ENCODE measurements at places on chromosomes 3 and 15.

- DNase-seq = no peak
Measured at GRCh38 chr3:32138545-32139104, 32.2 kb downstream of the GPD1L start.

- DNase-seq = no peak
Measured at GRCh38 chr3:69791106-69791505, 51.8 kb downstream of the MITF start.

DNA sequence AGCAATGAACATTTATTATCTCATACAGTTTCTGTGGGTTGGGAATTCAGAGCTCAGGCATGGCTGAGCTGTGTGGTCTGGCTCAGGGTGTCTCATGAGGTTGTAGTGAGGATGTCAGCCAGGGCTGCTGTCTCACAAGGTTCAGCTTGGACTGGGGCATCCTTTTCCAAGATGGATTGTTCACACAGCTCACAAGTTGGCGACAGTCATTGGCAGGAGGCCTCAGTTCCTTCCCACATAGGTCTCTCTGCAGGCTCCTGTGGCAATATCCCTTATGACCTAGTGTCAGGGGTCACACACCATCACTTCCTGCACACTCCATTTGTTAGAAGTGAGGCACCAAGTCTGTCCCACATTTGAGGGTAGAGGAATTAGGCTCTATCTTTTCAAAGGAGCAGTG is 56.0 kb downstream of the RPLP1 start:
- DNase-seq = peak; percentile 22

GRCh38 chr3:172087602-172088580 is 48.5 kb downstream of the FNDC3B start:
- no peak for DNase-seq

DNA sequence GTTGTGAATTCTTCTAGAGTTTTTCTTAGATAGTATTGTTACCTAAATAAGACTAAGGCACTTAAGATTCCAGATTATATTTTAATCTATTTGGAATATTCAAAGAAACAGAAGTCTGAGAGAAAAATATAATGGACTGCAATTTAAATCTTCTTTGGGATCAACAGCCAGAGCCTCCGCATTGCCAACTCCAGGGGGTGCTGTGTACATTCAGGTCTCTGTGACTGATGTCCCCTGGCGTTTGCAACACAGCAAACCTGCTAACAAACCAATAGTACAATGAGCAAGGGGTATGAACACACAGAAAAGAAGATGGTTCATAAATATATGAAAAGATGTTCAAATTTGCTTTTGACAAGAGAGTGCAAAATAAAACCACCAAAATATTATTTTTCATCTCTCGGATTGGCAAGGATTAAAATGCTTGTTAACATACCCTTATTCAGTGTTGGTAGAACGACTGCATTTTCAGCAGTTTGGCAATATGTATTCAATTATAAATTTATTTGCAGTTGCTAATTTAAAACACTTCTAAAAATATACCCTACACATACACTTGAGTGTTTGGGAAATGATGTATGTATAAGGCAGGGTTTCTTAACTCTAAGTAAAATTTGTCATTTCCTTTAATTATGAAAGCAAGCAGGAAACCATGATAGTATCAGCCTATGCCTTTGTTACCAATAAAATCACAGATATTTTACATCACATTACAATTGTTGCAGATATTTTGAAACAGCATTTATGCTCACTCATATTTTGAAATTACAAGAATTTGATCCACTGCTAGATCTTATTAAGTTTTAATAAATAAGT is 16.1 kb upstream of the TM4SF1 start:
- DNase-seq = peak; percentile 84

DNA sequence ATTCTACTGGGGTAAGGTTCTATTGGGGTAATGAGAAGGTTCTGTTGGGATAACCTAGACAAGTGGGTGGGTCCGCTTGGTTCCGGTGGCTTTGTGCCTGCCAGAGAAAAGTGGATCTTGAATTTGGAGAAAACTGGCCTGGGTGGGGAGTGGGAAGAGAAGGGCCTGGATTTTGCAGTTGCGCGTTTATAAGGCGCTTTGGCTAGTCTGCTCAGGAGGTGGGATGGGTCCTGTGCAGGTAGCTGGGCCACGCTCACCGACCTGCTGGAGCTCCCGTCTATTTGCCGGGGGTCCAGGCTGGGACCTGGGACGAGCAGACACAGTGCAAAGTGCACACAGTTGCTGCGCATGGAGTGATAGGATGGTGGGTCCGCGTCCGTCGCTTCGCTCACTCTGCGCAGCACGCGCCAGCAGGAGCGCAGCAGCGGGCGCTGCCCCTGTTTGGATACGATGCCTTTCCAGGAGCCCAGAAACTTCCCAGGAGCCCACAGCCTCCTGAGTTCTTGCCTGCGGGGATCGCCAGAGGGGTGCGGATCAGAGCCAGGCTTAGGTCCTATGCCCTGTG is 1.3 kb upstream of the AP3B2 start:
- DNase-seq = no peak

DNA sequence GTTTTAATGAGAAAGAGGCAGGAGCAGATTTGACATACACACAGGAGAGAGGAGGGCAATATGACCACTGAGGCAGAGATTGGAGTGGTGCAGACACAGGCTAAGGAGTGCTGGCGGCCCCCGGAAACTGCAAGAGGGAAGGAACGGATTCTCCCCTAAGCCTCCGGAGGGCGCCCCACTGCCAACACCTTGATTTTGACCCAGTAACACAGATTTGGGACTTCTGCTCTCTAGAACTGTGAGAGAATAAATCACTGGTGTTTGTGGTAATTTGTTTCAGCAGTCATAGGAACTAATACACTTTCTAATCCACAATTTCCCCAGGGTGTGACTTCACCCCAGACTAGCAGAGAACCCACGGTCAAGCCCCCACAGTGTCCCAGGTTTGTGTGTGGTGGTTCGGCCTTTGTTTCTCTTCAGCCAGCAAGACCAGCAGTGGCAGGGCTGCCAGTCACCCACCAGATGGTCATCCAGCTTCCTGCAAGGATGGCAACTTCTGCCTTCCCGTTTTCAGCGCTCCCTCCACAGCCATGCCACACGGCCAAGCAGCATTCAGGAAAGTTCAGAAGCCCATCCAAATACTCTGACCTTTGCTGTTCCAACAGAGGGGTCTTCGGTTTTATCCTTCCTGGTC is 23.6 kb upstream of the TSPAN3 start:
- DNase-seq = no peak

DNA sequence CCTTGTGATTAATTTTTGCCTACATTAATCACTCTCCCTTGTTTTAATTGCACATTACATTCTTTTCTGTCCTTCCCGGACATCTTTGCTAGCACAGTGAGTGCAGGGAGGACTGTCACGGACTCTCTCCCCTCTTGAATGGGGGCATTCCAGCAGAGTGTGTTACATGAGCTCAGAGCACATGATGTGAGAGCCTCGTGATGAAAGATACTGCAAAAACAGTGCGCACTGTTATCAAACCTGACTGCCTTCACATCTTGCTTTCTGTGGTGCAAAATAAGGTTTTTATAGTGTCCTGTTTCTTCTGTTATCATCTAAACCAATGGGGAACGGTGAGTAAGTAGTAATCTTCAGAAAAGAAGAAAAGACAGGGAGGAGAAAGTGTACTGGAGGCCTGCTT is 167.5 kb downstream of the PGPEP1L start:
- no peak for DNase-seq

DNA sequence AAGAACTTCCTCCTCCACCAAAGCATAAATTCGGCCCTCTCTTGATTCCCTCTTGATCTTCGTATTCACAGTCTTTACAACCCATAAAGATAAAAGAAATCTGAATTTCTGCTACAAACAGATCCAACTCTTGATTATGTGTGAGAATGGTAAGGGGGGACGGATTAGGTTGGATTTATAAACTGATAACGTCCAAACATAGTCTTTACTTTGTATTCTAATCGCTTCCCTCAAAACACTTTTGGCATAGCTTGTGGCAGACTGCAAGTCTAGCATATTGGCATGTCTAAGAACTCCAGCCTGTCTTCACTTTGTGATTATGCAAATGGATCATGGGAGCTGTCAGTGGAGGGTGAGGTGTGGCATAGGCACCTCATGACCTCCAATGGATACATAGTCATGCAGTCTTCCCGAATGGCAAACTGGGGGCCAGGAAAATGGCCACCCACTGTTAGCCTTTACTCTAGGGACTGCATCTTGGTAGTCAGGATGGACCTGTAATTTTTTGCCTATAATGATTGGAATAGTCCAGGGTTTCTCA is 24.3 kb upstream of the GPR171 start:
- DNase-seq = no peak

DNA sequence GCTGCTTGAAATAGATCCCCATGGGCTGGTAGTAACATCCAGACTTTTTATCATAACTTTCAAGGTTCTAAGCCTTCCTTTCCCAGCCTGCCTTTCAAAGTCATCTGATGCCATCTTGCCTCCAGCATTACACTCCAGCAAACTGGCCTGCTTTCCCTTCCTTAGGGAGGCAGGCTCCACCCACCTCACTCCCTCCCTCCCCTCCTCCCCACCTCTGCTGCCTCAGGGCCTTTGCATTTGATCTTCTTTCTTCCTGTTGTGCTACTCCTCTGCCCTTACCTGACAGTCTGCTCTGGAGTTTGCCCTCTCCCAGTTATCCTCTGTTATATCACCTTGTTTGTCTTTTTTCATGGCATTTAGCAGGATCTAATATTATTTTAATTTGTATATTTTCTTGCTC is 319.5 kb downstream of the KCNH8 start:
- peak; percentile 60 for DNase-seq

GRCh38 chr15:58760385-58761009 is 10.6 kb upstream of the MINDY2 start:
- DNase-seq = no peak

GRCh38 chr3:187909866-187910265 is 164.6 kb upstream of the BCL6 start:
- no peak for DNase-seq

- DNase-seq = peak; percentile 94
Measured at GRCh38 chr3:57007521-57008460, 52.7 kb upstream of the SPATA12 start.

DNA sequence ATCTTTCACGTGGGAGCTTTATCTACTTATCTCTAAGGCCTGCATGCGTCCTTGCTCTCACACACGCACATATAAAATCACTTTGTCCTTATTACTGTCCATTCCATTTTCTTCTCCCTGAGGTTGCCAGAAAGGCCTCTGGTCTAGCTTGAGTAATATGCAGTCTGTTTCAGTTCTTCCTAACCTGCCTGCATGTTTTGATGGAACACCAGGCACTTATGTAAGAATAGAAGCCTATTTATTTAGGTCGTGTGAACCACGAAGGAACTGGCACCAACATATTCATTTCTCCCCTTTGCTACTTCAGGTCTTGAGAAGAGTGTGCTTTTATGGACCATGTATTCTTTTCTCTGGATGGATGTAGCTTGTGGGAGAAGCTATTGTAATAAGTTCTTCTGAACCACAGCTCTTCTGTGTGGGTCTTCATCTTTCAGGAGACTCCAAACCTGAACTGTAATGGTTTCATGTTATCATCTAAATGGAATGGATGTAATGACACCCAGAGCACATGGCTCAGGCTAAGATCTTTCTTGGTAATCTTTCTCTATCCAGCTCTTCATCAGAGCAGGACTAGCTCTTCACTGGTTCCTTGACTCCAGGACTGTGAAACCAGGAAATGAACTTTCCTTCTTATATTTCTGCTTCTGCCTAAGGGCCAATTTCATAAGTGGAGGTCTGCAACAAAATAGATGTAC is 53.8 kb downstream of the UBE2E2 start:
- no peak for DNase-seq

DNA sequence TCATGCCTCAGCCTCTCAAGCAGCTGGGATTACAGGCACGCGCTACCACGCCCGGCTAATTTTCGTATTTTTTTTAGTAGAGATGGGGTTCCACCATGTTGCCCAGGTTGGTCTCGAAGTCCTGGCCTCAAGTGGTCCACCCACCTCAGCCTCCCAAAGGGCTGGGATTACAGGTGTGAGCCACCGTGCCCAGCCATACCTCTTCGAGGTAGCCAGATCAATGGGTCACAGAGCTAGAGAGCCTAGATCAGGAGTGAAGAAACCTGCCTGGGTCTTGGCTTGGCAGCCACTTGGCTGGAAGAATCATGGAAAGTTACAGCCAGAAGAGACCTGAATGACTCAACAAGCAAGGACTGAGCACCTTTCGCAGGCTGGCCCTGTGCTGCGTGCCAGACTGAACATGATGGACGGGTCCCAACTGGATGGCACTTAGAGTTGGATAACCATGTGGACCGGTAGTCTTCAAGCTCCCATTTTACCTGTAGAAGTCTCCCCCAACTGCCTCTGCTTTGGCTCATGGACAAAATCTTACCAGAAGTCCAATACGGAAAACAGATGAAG is 29.7 kb downstream of the GNB5 start:
- DNase-seq = peak; percentile 33

DNA sequence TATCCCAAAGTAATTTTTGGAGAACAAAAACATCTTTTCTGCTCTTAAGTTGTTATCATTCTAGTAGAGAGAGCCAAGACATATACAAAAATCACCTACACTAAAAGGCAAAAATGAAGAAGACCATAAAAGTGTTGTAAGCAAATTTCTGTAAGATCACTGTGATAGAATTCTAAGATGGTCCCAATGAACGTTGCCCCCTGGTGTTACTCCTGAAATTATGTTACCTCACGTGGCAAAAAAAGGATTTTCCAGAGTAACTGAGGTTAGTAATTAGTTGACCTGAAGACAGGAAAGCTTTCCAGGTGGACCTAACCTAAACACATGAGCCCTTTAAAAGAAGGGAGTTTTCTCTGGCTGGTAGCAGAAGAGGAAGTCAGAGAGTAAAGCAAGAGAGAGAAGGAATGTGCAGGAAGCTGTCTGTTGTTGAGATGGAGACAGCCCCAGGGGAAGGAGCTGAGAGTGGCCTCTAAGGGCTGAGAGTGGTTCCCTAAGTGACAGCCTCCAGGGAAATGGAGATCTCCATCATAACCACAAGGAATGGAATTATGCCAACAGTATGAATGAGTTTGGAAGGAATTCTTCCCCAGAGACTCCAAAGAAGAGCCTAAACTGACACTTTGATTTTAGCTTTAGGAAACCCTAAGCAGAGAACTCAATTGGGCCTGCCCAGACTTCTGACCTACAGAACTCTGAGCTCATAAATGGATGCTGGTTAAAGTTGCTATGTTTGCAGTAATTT is 205.9 kb downstream of the CD47 start:
- peak; percentile 89 for DNase-seq

DNA sequence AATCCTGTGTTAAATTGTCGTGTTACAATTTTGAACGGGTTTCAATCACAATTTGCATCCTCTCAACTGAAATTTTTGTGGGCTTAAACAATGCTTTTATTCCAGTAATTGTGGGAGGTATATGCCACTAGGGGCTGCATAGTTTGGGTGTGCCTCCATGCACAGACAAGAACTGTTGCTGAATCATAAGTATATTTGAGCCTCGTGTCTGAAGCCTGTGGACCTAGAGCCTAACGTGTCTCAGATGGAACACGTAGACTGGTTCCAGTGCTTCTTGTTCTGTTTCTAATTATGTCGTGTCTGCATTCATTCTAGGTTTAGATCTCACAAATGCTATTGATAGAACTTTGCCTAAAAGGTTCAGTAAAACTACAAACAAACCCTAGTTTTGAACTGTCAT is 363.4 kb downstream of the RBMS3 start:
- DNase-seq = no peak

DNA sequence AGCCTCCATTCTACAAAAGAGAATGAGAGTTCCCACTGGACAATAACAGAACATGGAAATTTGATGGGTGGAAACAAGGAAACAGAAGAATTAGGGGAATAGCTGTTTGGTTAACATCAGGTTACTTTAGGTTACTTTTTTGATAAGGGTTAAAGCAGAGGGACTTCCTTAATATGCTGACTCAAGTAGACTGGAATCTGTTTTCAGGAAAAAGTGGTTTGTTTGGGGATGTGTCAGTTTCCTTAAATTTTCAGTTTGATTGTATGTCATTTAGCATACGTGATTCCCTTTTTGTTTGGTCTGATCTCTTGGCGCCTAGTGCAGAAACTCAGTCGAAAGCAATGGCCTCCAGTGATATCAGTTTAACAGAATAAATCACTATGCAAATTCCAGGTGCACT is 411.8 kb upstream of the GRM7 start:
- DNase-seq = no peak

Data from islet precursor cell (in vitro differentiated cells).